ENCODE measurements at places on chromosomes 3 and 15. TPM values are rescaled to one million over a fixed set of nuclear protein-coding genes. Genes with fewer than 3 reads are reported as not detected.

Gene MYRIP
- total RNA-seq, result 6.0 TPM

Gene EAF1
- 45.4 TPM for total RNA-seq

Gene KNL1
- total RNA-seq, result 18.1 TPM

Gene RLBP1
- total RNA-seq, result not detected

Gene MITF
- total RNA-seq, result 6.0 TPM

Gene DUOXA2
- not detected for total RNA-seq

Gene SH2D7
- 5.0 TPM for total RNA-seq

Gene DOCK3
- total RNA-seq, result 0.40 TPM

Gene GOLIM4
- total RNA-seq, result 171 TPM

GRCh38 chr3:170712336-170712735 lies 126.5 kb upstream of the SLC7A14 start:
- DNase-seq, result no peak

- no peak for DNase-seq
Observed at GRCh38 chr15:61851955-61852354, 208.3 kb downstream of the VPS13C start.

GRCh38 chr3:176785171-176785570 lies 412.1 kb downstream of the TBL1XR1 start:
- no peak for DNase-seq

DNA sequence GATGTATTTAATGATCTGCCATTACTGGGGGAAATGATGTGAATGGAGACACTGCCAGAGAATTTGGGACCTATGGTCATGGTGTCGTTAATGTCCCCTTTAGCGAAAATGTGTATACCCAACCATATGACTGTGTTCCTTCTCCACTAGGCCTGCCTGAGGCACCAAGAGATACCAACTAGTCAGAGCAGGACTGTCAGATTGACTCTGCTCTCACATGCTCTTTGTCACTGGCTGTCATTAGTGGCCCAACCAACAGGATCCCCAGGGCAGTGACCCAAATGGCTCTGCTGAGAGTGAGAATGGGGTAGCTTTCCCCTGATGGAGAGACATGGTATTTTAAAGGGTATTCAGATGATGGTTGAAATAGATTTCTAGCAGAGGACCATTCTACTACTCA lies 2.8 kb downstream of the TAGLN3 start:
- no peak for DNase-seq

GRCh38 chr3:102531686-102532085 lies 96.9 kb downstream of the ZPLD1 start:
- no peak for DNase-seq

GRCh38 chr3:106161246-106161645 lies 292.4 kb upstream of the CBLB start:
- DNase-seq, result no peak

DNA sequence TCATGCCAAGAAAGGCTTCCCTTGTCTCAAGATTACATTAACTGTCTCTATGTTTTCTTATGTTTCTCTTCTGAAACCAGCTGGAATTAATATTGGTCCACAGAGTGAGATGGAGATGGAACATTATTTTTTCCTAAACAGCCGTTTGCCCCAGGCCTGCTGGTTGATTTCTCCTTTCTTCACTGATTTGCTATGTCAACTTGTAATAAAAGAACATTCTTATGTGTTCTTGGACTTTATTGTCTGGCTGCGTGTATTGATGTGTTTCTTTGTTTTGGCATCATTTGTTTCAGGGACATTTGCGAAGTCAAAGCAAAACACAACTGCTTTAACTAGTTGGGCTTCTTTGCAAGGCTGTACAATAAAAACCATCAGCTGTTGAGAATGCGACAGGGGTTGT lies 168.5 kb downstream of the FAM43A start:
- no peak for DNase-seq

DNA sequence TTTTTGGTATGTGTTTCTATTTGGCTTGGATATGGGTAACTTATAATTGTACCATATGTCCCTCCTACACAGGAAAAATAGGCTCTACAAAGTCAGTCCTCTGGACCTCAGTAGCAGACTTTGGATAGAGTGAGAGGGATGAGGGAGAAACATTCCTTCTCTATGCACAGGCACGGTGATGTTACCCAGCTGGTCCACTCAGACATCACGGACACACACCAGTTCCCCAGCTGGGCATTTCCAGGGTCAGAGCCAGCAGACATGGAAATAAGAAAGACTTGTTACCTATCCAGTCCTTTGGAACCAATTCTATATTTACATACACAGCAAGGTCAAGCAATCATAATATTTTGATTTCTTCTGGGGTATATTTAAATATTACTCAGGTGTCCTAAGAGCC lies 433.1 kb upstream of the KCNMB2 start:
- no peak for DNase-seq

GRCh38 chr15:57541805-57542504 lies 49.7 kb upstream of the MYZAP start:
- DNase-seq, result peak; percentile 77

- no peak for DNase-seq
Observed at GRCh38 chr3:144010371-144010770, 38.7 kb downstream of the DIPK2A start.

- no peak for DNase-seq
Observed at GRCh38 chr3:15809313-15809712, 11.5 kb upstream of the ANKRD28 start.

GRCh38 chr3:5072100-5072816 lies 49.8 kb upstream of the ARL8B start:
- no peak for DNase-seq

- no peak for DNase-seq
Observed at GRCh38 chr3:177150970-177151627, 46.2 kb downstream of the TBL1XR1 start.

DNA sequence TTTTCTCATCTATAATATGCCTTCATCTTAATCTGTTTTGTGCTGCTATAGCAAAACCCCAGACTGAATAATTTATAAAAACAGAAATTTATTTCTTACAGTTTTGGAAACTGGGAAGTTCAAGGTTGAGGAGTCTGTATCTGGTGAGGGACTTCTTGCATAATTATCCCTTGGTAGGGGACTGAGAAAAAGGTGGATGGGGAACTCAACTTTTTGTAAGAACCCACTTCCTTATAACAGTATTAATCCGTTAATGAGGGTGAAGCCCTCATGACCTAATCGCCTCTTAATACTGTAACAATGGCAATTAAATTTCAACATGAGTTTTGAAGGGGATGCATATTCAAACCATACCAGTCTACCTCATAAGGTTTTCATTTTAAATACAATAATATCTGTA lies 17.4 kb upstream of the MYH15 start:
- DNase-seq, result no peak

GRCh38 chr15:53320816-53321215 lies 438.6 kb downstream of the WDR72 start:
- DNase-seq, result no peak

- DNase-seq, result no peak
Observed at GRCh38 chr3:139797724-139798343, 120.1 kb upstream of the NMNAT3 start.

- no peak for DNase-seq
Observed at GRCh38 chr3:23867400-23867799, 49.4 kb downstream of the NKIRAS1 start.

GRCh38 chr15:77071305-77072223 lies 655 bp upstream of the TSPAN3 start:
- no peak for DNase-seq

DNA sequence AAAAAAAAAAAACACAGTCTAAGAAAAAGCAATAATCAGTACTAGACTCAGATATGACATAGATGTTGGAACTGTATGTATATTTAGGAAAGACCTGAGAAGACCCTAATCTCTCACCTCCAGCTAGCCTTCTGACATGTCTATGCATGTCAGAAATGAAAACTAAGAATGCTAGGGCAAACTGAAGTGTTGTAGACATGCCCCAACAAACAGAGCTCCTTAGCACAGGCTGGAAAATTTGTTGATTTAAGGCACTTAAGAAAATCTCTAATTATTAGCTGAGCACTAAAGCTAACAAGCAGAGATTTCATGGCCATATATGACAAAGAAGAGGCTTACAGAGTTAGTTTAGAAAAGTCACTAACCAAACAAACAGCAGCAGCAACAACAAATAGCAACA lies 45.5 kb upstream of the PRSS50 start:
- no peak for DNase-seq

DNA sequence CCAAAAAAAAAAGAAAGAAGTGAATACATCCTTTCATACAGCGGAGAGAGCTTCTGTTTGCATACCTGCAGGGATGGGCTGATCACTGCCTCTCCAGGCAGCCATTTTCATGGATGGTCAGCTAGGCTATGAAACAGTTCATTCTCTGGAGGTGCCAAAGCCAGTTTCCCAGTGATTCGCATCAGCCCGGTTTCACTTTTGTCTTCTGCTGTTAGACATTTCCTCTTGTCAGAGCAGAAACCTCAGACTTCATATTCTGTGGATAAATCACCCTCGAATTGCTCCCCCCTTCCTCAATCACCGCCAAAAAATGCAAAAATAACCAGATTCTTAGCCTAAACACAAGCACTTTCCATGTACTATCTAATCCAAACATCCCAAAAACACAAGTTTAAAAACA lies 225.6 kb downstream of the ADAMTS9 start:
- no peak for DNase-seq
